Stimulated activated CD8-positive, alpha-beta memory T cell treated with anti-CD3 and anti-CD28 coated beads, Interleukin-15, amount 100 ng/mL, for 1 hour (primary cell): ENCODE measurements at places on chromosomes 3 and 15.

- DNase-seq: no peak
Measured at GRCh38 chr3:111548092-111548491, 6.1 kb downstream of the CD96 start.

- DNase-seq: no peak
Measured at GRCh38 chr15:31499953-31500765, 173.5 kb downstream of the KLF13 start.

GRCh38 chr15:40452296-40453090, 11.7 kb downstream of the BAHD1 start:
- DNase-seq: no peak

DNA sequence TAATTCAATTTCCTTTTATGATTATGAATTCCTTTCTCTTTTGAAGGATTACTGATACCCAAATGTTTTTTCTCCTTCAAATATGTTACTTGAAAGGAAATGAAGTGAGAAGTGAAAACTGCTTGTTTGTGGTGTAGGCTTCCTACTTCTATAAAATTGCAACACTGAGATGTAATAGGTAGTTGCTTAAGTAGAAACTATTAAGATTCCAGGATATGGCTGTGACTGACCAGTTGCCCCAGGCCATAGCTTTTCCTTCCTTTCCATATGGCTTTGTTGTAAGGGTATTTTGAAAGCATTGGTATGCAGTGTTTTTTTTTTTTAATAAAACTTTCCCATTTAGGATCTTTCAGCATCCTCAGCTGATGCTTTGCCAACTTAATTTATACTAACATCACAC, 28.5 kb downstream of the DNAJC13 start:
- no peak for DNase-seq

DNA sequence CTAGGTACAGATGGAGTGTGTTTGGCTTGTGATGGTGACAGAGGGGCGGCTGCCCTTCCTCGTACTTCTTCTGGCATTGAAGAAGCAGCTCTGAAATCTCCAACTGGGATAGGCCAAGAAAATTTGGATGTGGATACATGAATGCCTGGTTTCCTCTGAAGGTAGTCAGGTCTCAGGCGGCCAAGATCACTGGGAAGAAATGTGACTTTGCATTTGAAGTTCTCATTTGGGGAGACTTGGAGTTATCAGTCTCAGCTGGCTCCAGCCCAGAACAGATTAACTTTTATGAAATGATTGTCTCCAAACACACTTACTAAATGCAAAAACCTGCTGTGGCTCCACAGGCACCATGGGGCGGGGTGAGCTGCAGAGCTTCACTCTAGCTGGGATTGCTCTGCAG, 215.9 kb downstream of the THSD4 start:
- no peak for DNase-seq

GRCh38 chr15:81336568-81336967, 12.6 kb upstream of the STARD5 start:
- DNase-seq: peak; percentile 9

GRCh38 chr15:38196076-38196475, 56.6 kb upstream of the SPRED1 start:
- no peak for DNase-seq

DNA sequence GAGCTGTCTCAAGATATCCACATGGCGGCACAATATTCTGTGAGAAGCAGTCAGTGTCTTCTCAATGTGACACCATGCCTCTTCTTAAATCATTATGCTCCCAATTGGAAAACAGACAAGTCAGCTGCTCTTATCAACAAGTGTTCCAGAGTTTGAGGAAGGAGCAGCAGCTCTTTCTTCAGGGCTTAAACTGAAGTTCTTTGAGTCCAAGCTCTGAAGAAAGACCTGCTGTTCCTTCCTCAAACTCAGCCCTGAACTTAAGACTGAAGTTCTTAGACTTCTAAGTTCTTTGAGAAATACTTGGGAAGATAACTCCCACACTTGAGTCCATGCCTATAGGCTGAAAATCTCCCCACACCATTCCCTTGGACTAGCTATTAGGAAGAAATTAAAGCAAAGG, 43.4 kb downstream of the NPTN start:
- no peak for DNase-seq

- no peak for DNase-seq
Measured at GRCh38 chr3:60703008-60703407, 548.2 kb downstream of the FHIT start.

DNA sequence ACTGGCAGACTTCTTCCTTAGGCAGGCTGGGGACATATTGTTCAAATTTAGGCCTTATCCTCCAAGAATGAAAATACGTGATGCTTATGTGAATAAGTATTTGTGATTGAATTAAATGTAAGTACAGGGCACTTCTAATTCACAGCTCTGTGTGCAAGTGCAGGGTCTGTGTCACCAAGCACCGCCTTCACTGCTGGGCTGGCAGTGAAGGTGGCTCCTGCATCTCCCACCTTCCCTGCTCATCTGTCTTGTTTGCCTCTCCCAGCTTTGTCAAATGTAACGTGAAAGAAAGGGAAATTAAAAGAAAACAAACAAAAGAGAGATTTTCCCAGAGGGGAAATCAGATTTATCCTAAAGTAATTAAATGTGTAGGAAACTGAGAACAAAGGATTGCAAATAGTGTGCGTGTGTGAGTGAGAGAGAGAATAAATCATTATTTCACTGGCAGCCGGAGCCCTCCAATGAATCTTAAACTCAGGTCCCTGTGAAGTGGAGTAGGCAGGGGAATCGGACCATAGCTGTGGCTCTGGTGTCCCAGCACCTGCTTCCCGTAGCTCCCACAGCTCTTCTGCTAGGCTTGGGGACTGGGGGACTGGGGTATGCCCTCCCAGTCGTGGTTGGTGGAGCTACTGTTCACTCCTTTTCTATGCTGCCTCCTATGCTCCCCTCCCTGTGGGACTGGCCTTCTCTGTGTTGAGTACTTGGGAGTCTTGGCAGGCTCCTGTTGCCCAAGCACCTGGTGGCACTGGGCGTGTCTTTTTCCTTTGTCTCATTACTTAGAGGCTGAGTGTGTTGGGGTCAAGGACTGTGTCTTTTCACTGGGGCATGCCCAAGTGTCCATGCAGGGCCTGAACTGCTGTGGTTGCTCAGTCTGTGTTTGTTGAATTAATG, 222.2 kb downstream of the EPHB1 start:
- no peak for DNase-seq

DNA sequence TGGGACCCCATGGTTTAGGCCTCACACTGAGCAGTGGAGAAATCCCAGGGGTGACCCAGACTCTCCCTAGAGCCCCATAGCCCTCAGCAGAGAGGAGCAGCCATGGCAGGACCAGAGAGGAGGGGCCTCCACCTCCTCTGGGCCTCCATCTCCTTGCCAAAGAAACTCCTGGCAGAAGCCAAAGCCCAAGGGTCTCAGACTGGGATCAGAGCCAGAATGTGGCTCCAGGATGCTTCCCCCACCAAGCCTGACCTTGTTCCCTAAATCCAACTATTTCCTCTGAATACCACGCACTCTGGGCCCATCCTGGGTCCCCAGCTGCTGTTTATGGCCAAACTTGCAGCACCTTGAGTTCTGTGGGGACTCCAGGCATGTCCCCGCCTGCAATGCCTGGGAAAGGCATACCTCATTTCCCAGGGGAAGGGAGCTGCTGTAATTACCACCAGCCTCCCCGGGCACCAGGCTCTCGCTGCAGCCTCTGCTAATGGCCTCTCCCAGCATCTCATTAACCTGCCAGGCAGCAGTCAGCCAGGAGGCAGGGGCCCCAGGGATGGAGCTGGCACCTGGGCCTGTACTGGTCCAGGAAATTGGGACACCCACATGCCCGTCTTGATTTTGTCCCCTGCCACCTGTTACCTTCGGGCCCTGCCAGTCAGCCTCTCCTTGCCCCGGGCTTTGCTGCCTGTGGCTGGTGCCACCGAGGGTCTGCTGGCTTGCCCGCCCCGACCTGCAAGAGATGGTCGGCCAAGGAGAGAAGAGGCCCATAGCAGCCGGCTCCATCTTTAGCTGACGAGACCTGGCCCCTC, 4.6 kb downstream of the CCDC9B start:
- no peak for DNase-seq

- no peak for DNase-seq
Measured at GRCh38 chr3:102195198-102195948, 239.4 kb upstream of the ZPLD1 start.

- no peak for DNase-seq
Measured at GRCh38 chr15:34217587-34218225, 7.1 kb upstream of the EMC4 start.

DNA sequence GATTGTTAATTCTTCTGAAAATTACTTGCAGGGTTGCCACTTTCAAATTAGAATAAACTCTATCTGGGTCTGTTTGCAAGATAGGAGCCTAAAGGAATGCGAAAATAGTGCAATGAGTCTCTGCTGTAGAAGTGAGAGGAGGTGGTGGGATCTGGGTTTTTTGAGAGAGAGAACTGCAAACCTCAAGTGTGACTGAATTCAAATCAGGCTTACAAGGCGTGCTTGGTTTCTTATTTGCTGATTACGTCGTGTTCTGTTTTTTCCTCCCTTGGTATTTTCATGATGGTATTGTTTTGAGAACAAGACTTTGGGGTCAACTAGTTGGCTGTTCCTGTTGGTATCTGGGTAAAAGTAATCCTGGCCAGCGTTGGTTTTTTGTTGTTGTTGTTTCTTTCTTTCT, 490.9 kb upstream of the CFAP20DC start:
- DNase-seq: no peak

DNA sequence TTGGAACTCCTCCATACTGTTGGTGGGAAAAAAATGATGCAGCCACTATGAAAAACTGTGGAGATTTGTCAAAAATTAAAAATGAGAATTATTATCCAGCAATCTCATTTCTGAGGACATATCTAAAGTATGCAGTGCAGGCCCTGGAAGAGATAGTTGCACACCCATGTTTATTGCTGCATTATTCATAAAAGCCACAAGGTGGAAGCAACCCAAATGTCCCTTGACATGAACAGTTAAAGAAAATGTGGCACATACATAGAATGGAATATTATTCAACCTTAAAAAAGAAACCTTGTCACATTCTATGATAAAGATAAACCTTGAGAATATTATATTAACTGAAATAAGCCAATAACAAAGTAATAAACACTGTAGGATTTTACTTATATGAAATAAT, 80.9 kb upstream of the ARHGEF26 start:
- DNase-seq: no peak

- DNase-seq: no peak
Measured at GRCh38 chr3:169103951-169104941, 559.3 kb downstream of the MECOM start.

GRCh38 chr3:192026661-192027060, 565.7 kb downstream of the PYDC2 start:
- DNase-seq: no peak

GRCh38 chr3:100412912-100413590, 11.7 kb downstream of the LNP1 start:
- DNase-seq: no peak

DNA sequence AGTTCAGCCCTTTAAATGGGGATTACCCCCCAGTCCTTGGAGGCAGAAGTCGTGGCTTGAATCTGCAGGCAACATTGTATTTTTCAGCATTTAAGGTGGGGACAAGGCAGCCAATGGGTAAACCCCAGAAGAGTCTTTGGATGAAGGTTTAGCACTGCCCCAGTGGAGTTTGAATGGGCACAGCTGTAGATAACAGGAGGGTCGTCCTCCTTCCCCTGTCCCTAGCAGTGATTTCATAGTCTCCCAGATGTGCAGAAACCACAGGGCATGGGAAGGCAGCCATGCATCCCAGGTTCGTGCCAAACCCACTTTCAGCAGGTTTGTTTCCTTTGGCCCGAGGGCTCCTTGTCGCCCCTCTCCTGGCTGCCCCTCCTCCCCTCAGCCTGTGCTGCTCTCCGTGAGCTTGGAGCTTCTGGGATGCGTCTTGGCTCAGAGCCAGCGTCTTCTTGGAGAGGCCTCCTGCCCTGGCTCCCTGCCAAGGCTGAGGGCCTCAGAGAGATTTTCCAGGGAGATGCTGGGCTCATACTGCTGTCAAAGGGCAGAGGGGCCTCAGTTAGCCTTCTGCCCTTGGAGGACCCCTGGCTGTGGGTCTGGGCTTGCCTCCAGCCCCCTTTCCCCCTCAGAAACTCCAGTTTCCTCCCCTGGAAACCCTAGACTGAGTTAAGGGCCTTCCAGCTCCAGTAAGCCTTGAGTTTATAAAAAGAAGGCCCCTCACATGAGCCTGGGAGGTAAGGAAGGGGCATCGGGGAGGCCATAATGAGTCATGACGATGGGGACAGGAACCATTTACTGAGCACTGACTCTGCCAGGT, 48.9 kb upstream of the POLG start:
- DNase-seq: no peak

- no peak for DNase-seq
Measured at GRCh38 chr15:50143255-50143860, 24.3 kb upstream of the ATP8B4 start.

GRCh38 chr3:69451594-69451993, 65.7 kb upstream of the FRMD4B start:
- DNase-seq: no peak

GRCh38 chr3:115792206-115792955, 169.1 kb downstream of the GAP43 start:
- no peak for DNase-seq

GRCh38 chr15:63950911-63951481, 95.3 kb downstream of the DAPK2 start:
- no peak for DNase-seq

DNA sequence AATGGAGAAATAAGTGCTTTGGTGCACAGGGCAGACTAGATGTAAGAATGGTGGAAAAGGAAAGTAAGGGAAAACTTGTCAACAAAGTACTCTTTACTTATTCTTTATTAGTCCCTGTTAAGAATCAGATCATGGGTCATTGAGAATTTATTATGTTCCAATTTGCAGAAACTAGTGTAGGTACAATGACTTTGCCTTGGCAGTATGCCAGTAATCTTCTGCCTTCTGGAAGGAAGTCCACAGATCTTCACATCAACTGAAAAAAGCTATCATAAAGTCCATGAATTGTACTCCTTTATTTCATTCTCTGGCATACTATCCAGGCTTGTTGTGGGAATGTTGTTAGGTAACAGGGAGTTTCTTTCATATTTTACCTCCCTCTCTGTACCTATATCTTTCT, 88.2 kb upstream of the FLNB start:
- DNase-seq: no peak

DNA sequence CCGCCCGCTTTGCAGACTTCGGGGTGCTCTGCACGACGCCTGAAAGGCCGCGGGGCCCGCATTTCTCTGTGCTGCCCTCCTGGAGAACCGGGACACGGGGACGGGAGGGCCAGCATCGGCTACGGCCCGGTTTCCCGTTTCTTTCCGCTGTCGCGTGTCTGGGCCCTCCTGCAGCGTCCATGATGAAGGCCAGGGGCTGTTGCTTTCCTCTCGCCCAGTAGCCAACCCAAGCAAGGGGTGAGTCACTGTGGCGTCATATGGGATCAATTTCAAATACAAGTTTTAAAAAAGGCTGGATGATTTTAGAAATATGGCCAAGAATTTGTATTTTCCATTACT, 435 bp downstream of the SLC35G2 start:
- no peak for DNase-seq
